ENCODE measurements at places on chromosomes 5 and 9.
A peak's percentile ranks its signal among the peaks of the same experiment; 100 is the strongest.

DNA sequence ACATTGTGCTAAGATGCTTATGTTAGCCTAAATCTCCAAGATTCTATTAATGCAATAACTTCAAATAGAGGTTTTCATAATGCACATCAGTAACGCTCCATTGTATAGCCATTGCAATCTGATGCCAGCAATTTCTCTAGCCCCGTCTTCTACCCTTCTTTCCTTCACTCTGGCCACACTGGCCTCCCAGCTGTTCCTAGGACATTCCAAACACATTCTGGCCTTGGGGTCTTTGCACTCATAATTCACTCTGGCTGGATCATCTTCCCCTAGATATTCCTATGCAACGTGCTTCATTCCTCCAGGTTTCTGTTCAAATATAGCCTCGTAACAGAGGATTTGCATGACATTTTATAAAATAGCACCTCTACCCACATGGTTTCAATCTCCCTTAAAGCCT, 23.3 kb downstream of the FAM81B start:
- DNase-seq = no peak

DNA sequence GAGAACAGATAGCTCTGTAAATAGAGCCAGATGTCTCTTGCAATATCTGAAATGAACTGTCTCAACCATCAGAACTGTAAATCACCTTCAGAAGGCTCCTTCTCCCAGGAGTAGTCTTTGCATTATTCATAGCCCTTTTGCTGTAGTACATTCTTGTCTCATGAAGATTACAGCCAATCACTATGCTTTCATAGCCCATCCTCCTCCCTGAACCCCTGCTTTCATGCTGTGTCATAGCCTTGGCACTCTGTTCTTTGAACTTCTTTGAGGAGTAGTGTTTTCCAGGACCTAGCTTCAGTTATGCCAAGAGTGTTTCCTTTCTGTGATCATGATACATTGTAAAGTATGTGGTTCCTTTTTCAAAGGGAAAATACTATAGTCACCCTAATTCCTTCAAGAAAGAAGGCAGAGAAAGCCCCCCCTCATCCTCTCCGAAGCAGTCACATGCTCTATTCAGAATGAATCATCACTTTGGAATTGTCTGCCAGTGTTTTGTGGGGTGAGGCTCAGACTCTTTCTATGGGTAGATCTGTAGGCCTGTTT, 61.1 kb downstream of the GRIA1 start:
- no peak for DNase-seq

DNA sequence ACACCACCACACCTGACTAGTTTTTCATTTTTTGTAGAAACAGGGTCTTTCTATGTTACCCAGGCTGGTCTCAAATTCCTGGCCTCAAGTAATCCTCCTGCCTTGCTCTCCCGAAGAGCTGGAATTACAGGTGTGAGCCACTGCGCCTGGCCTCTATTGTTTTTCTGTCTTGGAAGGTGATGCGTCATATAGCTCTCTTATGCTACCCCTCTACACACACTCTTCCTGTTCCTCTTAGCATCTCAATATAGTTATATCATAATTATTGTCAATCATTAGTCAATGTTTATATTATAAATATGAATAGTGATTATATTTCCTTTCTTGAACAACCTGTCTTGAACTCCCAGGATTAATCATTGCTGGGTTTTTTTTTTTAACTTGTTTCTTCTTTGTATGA, 7.3 kb downstream of the PKD2L2 start:
- no peak for DNase-seq

GRCh38 chr5:90533794-90534193, 4.4 kb upstream of the LYSMD3 start:
- no peak for DNase-seq

DNA sequence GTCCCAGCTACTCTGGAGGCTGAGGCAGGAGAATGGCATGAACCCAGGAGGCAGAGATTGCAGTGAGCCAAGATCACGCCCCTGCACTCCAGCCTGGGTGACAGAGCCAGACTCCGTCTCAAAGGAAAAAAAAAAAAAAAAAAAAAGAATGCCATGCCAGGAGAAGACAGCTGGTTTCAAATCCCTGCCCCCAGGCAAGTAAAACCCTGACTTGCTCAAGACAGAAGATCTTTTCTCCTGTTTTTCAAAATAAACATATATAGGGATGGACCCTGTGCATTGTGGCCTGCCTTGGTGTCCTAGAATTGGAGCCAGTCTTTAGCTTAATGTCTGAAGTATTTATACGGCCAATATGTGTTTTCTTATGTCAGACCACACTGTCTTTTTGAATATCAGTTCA, 177.1 kb downstream of the NR3C1 start:
- no peak for DNase-seq

DNA sequence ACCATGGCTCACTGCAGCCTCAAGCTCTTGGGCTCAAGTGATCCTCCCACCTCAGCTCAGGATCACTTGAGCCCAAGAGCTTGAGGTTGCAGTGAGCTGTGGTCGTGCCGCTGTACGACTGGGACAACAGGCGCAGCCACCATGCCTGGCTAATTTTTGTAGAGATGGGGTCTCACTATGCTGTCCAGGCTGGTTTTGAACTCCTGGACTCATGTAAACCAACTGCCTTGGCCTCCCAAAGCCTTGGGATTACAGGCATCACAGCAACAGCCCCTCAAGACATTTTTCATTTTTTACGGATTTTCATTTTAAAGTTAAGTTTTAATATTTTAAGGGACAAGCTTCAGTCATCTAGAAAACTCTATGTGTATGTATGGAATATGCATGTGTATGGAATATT, 52.9 kb upstream of the MTMR12 start:
- DNase-seq = no peak

- DNase-seq = no peak
Observed at GRCh38 chr9:137071282-137071681, 925 bp upstream of the SAPCD2 start.

- DNase-seq = no peak
Observed at GRCh38 chr5:178418471-178419010, 171.7 kb downstream of the COL23A1 start.

- no peak for DNase-seq
Observed at GRCh38 chr5:73351593-73351992, 97.0 kb downstream of the FOXD1 start.

GRCh38 chr9:98104445-98104881, 14.6 kb downstream of the TRIM14 start:
- DNase-seq = no peak

- no peak for DNase-seq
Observed at GRCh38 chr5:16891033-16891432, 45.1 kb downstream of the MYO10 start.

DNA sequence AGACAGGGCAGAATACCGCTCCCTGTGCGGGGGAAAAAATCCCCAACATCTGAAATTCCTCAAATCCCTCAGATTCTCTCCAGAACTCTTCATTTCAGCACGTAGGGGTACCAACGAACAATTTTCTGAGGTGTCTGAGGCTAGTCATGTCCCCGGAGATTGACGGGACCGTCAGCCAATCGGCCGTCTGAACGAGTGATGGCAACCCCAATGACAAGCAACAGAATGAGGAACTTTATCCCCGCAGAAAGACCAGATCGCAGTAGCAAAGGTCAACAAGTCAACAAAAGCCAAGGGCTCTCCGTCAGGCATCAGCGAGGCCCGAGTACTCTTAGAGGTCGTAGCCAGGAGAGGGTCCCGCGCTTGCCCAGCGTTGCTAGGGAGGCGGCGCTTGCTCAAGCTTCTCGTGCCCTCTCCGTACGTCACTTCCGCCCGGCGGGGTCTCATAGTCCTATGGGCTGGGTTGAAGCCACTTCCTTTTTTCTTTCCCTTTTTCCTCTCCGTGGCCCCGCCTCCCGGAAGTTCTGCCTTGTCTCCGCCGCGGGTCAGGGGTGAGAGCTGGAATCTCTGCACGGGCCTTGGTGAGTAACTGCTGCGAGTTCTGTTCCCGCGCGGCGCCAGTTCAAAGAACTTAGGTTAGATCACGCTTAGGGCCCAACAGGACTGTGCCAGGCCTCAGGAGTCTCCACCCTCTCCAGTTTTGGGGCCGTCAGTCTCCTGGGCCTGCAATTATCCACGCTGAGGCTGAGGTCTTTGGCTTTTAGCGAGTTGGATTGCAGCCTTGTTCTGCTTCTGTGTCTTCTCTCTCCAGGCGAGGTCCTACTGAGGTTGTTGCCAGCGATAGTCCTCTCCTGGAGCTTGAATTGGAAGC, at the start of gene RNF20:
Gene RNF20, plus strand, starts transcription at position 520 of the 871 bp plus-strand sequence. CDS start 1,571 bp downstream, outside the sequence.
- peak; percentile 89 for DNase-seq

DNA sequence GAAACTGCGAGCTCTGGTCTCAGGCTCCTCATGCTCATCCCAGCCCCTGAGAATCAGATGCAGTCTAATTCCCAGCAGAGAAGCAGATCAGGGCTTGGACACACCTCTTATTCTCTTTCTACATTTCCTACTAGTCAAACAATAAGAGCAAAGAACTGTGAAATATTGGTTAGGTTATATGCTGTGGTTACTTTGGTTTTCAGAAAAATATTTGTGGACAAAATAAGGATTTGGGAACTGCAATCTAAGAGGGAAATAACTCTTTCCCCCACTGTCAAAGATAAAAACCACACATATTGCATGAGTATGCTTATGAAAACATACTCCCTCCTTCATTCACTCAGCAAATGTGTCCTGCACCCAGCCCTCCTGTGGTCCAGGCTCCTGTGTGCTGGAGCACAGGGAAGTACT, 164.5 kb upstream of the S1PR3 start:
- DNase-seq = no peak

DNA sequence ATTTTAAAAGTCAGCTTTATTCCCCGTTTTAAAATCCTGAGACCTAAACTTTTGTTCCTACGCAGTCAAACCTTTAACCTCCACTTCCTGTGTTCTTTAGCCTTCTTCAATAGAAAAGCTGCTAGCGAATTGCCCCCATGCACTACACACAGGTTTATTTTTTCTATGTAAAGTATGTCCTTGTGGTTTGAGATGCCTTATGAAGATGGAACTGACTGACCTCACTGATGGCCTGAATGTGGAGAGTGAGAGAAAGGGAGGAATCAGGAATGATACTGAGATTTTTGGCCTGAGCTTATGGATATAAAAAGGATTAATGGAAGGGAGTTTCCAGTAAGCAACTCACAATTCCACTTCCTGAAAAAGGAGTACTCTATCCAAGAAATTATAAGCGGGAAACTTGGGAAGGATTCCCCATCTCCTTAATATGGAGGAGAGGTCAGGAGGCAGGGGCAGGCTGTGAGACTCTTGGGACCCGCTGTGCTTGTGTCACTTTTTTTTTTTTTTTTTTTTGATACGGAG, 89.5 kb downstream of the UGCG start:
- DNase-seq = no peak

- no peak for DNase-seq
Observed at GRCh38 chr5:87116825-87117512, 150.7 kb upstream of the RASA1 start.

DNA sequence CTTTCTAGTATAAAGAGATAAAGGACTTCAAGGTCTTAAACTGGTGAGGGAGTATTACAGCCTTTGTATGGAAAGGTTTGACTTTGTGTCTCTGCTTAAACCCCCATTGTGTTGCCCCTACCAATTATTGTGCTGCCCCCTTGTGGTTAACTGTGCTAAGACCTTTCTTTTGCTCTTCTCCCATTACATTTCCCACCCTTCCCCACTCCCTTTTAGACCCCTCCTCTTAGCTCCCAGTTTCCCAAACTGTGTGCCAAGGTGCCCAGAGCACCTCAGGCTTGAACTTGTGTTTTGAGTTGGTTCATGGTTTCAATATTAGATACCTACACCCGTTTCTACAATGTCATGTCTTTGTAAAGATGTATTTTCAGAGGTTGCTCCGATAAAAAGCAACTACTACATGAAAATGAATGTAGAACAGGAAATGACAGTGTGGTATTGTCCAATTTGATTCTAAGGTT, 2.9 kb downstream of the JAK2 start:
- peak; percentile 20 for DNase-seq

DNA sequence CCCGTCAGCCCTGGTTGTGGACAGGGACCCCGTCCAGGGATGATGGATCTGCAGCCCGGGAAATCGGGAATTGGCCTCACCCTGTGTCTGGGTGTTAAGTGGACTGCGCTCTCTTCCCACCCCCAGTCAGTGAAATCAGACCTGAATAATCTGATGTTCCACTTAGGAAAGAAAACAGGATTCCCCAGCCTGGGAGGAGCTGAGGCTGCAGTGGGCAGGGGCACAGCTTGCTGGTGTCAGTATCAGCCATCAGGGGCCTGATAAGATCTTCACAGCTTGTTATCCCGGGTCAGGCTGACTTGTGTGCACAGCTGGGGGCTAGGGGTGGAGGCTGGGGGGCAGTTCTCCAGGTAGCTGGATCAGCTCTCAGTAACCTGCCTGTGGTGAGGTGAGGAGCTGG, 29.1 kb downstream of the LMX1B start:
- no peak for DNase-seq

DNA sequence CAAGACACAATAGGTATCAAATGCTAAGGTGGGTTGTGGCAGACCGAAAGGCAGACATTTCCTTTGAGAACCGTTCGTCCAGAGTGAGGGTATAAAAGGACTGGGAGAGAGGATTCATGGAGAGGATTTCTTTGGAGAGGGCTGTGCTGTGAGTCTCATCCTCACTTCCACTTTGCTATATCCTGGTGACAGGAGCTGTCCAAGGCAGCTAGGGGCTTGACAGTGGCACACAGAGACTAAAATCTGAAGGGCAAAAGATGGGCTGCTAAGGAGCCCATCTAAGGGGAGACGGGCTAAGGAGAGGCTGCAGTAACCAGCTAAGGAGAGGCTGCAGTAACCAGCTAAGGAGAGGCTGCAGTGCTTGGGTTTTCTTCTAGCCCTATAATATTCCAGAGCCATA, 214.0 kb upstream of the ADRA1B start:
- no peak for DNase-seq

GRCh38 chr9:130186839-130187522, 14.8 kb downstream of the NCS1 start:
- no peak for DNase-seq

DNA sequence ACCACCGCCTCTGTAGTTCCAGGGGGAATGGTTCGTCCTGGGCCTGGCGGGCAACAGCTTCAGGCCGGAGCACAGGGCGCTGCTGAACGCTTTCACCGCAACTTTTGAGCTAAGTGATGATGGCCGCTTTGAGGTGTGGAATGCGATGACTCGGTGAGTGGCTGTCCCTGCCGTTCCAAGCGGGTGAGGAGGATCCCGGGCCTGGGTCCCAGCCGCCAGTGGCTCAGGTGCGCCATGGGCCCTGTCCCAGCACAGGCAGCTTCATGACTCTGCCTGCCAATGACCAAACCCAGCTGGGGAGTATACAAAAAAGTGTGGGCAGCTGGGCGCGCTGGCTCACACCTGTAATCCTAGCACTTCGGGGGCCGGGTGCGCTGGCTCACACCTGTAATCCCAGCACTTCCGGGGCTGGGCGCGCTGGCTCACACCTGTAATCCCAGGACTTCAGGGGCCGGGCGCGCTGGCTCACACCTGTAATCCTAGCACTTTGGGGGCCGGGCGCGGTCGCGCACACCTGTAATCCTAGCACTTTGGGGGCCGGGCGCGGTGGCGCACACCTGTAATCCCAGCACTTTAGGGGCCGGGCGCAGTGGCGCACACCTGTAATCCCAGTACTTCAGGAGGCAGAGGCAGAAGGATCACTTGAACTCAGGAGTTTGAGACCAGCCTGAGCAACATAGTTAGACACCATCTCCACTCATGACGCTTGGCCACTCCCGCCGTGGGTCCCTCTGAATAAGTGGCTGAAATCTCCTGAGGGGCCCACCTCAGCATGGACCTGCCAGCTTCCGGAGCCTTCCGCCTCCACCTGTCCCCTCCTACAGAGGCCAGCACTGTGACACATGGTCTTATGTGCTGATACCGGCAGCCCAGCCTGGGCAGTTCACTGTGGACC, 1.1 kb downstream of the LCN12 start:
- no peak for DNase-seq
